ENCODE measurements at places on chromosomes 2 and 18. TPM values are rescaled to one million over a fixed set of nuclear protein-coding genes. Genes with fewer than 3 reads are reported as not detected.

DNA sequence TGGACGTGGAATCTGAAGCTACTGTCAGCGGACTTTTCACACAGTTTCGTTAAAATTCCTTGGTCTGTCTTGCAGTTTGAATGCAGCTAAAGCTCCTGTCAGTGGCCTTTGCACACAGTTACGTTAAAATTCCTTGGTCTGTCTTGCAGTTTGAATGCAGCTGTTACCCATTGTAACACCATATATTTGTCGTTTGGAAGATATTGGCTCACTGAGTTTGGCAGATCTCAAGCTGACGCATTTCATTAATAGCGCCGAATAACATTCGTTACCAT is 1.0 kb downstream of the LIMS1 start:
- DNase-seq = no peak

Gene ICA1L
- 9.9 TPM for total RNA-seq

GRCh38 chr2:25473131-25473530 is 131.4 kb upstream of the DNMT3A start:
- DNase-seq = no peak

- DNase-seq = no peak
These were observed 12.9 kb downstream of the NPAS2 start for GRCh38 chr2:100832885-100833284.

GRCh38 chr18:404061-404636 is 96.4 kb downstream of the COLEC12 start:
- DNase-seq = no peak

Gene INHBB
- 3.7 TPM for total RNA-seq

DNA sequence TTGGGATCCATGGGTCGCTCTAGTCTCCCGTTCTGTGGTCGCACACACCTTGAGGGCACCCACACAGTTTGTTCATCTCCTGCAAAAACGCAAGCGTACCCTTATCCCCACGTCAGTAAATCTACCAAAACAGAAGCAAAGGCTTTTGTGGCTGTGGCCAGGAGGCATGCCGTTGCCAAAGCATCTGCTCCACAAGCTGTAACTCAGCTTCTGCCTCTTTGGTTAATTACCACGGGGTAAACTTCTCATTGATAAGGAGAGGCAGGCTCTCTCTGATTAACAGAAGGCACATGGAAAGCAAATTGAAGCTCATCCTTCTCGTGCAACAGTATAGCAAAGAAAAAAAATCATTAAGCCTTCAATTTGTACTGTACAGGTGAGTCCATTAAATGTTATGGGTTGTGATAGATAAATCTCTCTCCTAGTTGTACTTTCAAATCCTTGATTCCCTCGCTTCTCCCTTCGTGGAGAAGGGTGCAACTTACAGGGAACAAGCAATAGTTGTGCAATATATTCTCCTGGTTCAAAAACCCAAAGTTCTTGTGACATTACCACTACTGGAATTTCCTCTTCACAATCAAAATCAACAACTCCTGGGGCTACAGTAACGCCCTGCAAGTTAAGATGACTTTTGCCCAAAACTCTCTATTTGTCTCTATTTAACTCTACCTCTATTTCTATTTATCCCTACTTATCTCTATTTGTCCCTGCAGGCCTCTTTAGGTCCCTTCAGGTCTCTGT is 10.3 kb downstream of the PECR start:
- no peak for DNase-seq

DNA sequence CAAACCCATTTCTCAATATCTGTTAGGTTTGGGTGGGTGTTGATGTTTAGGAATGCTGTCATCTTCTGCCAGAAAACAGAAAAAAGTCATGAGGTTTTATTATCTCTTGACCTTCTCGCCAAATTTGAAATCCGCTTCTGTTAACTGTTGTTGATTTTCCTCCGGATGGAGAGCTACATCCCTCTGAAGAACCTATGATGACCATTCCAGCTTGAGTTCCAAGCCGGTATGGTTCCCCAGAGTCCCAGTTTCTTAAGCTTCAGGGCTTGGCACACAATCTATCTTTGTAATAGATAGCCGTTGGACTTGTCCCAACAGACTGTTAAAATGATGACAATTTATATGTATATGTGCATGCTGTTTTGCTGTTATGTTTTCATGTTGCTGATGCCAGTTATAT is 1201.0 kb downstream of the LRP1B start:
- peak; percentile 55 for DNase-seq

DNA sequence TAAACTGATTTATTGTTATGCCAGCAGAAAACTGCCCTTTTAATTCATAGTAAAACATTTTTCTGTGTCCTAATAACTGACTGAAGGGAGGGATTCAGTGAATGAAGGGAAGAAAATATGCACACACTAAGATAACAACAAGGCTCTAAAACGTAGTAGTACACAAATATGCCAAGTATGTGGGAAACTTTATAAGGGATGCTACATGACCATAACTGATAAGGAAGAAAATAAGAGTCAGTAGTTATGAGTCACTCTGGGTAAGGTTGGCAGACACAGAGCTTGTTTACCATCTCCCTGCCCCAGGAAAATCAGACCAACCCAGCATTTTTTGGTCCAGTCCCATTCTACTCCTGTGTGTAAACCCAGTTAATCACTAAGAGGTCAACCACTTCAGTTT is 124.2 kb downstream of the RPRM start:
- no peak for DNase-seq

- no peak for DNase-seq
These were observed 181.3 kb upstream of the NRP2 start for GRCh38 chr2:205500951-205501350.

Gene SOS1
- 33.4 TPM for total RNA-seq

Gene RFTN2
- 4.0 TPM for total RNA-seq

DNA sequence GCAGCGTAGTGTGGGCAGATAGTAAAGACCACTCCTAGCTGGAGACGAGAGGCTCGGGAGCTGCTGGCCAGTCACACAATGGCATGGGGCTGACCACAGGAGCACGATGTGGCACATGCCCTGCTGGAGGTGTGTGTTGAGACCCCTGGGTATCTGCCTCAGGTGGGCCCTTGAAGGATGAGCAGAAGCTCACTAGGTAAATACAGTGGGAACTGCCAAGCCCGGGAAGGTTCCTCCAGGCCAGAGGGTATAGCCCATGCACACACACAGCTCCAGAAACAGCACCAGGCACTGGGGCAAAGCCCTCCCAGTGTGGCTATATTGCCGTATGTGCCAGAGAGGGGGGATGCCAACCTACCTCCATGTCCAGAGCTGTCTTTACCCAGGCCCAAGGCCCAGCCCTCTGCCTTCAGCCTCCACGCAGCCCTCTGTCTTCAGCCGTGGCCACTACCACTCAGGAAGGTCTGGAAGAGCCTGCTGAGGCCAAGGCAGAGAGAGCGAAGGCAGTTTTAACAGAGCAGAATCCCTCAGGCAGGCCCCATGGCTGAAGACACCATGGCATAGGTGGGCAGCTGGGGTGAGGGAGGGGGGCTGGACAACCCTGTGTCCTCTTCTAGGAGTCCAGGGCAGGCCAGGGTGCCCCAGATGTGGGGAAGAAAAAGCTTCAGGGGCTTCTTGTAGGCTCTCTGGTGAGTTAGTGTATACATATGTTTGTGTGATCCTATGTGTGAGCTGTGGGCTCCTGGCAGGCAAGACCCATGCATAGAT is 7.0 kb upstream of the ARID5A start:
- no peak for DNase-seq

Gene SANBR
- total RNA-seq = 9.0 TPM

GRCh38 chr2:195659114-195659513 is 2.1 kb downstream of the SLC39A10 start:
- DNase-seq = no peak

Gene AQP12B
- not detected for total RNA-seq

Gene ACTG2
- 13.7 TPM for total RNA-seq

Gene ANKAR
- 12.4 TPM for total RNA-seq

- DNase-seq = no peak
These were observed 131.3 kb upstream of the DAPL1 start for GRCh38 chr2:158663796-158664195.

DNA sequence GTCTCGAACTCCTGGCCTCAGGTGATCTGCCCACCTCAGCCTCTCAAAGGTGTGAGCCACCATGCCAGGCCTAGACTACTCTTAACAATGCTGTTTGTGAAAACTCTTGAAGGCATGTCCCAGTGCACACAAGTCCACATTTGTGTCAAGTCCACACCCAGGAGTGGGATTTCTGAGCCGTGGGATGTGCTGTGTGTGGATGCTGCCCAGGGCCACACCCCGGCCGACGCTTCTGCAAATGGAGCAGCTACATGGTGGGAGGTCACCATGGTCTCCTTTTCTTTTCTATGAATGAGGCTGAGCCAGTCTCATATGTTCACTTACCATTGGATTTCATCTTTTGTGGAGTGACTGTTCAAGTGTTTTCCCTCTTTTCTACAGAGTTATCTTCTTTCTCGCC is 15.8 kb downstream of the SNED1 start:
- DNase-seq = no peak

- no peak for DNase-seq
These were observed 231.9 kb downstream of the DYSF start for GRCh38 chr2:71685073-71685848.

DNA sequence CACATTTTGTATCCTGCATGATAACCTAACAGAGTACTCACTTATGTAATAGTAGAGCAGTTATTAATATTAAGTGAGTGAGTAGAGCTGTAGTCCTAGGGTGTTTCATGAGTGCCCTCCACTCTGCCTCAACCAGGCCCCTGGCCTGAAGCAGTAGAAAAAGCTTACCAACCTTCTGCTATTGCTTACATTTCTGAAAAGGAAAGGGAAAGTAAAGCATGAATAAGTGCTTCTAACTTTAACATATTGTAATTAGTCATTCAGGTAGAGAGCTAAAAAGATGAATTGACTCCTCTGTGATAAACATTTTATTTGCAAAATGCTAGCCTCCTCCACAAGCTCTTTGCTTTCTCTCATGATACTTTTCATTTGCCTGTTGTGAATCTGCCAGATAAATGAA is 94.7 kb upstream of the RPE start:
- DNase-seq = no peak

Gene UGT1A5
- 2.1 TPM for total RNA-seq

DNA sequence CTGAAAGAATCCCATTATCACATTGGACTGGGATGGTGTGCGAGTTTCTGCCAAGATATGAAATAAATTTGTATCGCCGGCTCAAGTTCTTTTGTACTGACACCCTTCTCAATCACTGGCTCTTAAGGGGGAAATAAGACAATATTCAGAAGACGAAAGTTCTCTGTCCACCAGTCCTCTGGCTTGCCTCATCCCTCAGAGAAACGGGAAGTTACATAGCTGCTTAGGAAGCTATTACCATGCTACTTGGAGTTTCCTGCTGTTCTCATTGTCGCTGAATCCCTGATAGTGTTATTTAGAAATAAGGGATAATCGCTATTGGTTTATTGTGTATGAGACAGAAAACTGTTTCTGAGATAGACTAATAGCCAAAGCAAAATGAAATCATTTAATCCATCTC is 205.0 kb upstream of the ZNF521 start:
- DNase-seq = no peak

Gene PROM2
- total RNA-seq = 65.6 TPM

GRCh38 chr18:22155584-22155983 is 13.8 kb upstream of the GATA6 start:
- DNase-seq = no peak

Measured in kidney (tissue), 22 donors.